Stimulated activated CD4-positive, alpha-beta T cell treated with anti-CD3 and anti-CD28 coated beads, Interleukin-2, amount 100 ng/mL, for 24 hours (primary cell): ENCODE measurements at places on chromosomes 4 and X.

- DNase-seq = no peak
Measured at GRCh38 chr4:53508446-53508845, 82.8 kb downstream of the LNX1 start.

DNA sequence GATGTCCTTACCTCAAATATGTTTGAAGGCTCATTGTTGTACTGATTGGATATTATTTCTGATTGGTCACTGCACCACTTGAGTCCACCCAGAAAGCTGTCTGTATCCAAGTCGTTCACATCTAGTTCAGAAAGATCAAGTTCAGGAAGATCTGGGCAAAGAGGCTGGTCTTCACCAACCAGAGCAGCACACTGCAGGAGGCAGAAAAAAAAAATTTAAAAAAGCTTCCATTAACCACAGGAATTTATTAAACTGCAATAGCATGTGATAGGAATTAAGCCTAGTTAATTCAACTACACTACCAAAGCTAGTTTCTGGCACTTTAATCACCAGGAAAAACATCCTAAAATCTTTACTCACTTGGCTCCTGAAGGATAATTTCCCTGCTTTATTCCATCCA is 5.1 kb downstream of the PPARGC1A start:
- DNase-seq = no peak

- no peak for DNase-seq
Measured at GRCh38 chr4:76429636-76430035, 5.4 kb upstream of the SHROOM3 start.

GRCh38 chrX:132044953-132045352 is 21.9 kb downstream of the STK26 start:
- no peak for DNase-seq

DNA sequence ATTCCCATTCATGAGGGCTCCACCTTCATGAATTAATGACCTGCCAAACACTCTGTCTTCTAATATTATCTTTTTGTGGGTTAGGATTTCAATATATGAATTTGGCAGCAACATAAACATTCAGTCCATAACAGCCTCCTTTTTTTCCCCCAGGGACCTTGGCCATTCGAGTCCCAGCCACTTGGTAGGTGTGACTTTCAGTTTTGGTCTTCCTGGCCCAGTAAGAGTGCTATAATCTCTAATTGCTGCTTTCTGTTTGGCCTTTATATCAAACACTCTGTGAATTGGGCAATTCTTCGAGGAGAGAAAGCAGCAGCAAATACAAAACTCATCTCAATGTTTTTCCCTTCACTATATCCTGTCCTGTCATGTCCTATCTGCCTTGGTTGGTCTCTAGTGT is 12.4 kb upstream of the RADX start:
- DNase-seq = no peak

- no peak for DNase-seq
Measured at GRCh38 chr4:1938027-1938426, 66.8 kb downstream of the NSD2 start.

DNA sequence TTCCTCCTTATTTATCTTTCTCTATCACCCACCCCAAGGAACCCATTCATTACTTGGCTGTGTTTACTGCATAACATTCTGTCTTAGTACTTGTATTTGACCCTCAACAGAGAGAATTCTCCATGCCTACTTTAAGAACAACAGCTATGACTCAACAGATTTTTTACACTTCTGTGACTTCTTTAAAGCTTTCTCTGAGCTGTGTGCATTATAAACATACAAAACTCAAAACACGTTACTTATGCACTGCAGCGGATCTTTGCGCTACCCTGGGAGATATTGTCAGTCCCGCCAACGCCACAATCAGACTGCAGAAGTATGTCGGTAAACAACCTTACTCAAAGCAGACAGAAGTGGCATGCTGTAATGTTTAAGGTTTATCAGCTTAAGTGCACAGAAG is 35.1 kb downstream of the PRKX start:
- DNase-seq = no peak

GRCh38 chr4:152613351-152613750 is 66.4 kb downstream of the TMEM154 start:
- DNase-seq = no peak

DNA sequence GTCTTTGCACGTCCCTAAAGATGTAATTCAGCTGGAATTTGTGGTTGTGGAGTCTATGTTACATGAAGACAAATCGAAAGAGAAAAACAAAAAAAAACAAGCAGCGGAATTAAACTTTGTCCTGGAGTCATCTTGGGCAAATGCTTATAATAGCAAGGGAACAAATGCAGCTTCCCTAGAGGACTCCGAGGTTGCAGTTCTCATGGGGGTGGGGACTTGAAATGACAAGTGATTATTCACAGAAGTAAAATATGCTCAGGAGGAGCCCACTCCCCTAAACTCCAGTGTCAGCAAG is 362.4 kb downstream of the ARHGAP24 start:
- no peak for DNase-seq

- no peak for DNase-seq
Measured at GRCh38 chrX:35456891-35457290, 341.3 kb upstream of the MAGEB16 start.

DNA sequence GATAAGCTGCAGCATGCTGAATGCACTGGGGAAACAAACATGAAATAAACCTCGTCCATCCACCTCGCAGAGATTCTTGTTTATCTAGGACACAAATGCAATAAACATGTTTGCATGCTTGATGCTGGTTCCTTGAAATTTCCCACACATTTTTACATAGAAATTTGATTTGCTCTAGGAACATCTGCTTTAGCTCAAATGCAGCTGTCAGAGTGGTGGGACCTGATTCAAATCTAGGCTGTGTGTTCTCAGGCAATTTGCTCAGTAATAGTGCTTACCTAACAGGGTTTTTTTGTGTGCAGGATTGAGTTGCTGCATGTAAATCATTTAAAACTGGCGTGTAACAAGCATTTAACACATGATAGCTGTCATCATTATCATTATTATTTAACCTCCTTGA is 293.1 kb downstream of the QDPR start:
- DNase-seq = no peak

DNA sequence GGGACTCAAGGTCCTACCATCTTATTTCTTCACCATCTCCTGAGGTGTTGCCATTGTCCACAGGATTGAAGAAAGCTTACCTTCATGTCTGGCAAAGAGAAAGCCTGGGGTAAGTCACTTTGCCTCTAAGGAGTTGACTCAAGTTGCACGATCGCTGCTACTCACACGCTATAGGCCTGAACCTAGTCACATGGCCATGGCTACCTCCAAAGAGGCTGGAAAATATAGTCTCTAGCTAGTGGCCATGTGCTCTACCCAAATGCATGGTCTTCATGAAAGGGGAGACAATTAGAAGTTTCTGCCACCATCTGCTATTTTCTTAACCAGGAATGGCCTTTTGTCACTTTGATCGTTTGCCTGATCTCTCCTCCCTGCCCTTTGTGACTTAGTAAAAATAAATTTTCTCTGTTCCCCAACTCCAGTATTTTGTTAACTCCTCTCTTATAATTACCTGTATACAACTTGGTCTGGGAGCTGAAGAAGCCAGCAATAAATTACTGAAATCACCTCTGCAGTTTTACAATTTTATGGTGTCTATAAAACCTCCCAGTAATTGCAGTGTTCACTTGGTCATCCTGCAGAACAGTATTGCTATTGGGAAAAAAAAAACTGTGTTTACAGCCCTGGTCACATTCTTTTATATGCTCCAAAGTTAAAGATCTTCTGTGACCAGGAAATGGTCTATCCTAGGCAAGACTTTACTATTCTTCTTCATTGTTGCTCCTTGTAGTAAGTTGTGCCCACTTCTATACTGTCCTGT is 126.7 kb upstream of the TSPAN5 start:
- no peak for DNase-seq

DNA sequence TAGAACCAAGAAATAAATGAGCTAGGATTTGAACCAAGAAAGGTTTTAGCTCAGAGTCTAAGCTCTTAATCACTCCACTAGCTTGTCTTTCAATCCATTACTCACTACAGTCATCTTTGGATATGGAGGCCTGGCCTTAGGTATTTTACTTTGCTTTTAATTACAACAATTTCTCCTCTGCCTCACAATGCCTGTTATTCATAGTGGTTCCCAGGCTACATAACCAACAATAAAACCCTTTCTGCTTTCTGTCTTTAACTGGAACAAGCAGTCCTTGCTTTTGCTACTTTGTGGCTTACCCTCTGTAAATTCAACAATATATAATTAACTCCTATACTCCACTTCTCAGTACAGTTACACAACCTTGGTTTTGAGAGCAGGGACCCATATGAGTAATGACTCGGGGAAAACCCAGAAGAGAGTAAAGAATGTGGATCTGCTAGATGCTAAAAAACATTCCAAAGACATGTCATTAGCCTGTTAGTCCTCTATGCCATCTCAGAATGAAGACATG is 94.7 kb upstream of the NAP1L5 start:
- DNase-seq = no peak

DNA sequence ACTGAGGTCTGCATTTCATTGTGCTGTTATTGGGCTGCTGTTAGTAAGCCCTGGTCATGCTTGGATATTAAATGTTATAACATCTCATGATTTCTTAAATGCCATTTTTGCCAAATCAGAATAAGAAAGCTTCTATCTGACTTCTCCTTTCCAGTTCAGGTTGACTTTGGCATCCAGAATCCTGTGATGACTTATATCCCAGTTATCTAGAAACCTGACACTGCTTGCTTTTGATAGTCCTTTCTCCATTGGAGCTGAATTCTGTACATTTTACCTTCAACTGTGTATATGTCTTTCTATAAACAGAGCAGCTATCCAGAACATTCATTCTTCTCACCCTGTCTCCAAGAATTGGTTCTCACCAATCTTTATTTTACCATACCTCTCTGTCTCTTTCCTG is 257.7 kb upstream of the GNPDA2 start:
- DNase-seq = no peak

DNA sequence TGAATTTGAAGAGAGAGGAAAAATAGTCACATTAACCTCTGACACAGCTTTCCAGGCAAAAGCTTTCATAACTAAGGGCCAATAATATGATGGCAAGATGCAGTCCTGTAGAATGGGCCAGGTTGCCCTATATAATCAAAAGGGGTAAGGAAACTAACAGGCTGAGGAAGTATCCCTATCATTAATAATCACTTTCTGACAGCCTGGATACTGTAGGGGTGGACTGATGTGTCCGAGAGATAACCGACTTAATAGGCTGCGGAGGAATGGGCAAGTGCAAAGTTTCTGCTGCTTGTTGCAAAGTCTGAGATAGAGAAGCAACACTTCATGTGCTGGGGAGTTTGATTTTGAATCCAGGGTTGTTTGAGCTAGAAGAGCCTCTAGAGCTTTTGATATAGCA is 94.8 kb downstream of the DNAAF6 start:
- no peak for DNase-seq

DNA sequence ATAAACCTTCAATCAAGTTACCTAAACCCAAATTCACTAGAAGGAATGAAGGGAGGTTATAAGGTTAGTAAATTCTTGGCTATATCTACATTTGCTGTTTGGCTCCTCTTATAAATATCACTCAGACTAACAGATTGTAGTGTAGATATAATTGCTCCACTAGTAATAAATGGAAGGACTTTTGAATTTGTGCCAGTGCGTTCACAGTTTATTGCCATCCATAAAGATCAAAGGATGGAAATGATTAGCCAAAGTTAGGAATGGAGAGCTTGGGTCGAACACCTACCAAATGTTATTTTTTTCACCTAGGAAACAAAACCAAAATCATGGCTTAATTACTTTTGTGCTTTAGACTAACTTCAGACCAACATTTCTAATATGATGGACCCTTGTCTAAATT is 9.2 kb downstream of the DTHD1 start:
- DNase-seq = no peak

DNA sequence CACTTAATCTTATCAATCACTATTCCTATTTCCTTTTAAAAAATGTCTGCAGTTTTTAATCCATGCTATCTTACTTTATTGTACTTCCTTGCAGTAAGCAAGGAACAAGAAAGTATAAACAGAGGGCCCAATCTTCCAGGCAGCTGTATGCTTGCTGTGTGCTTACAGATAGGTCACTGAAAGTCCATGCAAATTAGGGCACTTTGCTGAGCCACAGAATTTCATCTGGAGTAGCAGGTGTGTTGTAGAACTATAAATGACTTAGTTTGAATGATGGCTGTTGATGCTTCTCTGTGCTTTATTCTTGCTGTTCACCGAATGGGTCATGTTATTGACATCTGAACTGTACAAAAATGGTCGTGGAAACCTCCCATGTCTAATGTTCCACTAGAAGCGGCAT is 154.6 kb downstream of the ATOH1 start:
- DNase-seq = no peak

DNA sequence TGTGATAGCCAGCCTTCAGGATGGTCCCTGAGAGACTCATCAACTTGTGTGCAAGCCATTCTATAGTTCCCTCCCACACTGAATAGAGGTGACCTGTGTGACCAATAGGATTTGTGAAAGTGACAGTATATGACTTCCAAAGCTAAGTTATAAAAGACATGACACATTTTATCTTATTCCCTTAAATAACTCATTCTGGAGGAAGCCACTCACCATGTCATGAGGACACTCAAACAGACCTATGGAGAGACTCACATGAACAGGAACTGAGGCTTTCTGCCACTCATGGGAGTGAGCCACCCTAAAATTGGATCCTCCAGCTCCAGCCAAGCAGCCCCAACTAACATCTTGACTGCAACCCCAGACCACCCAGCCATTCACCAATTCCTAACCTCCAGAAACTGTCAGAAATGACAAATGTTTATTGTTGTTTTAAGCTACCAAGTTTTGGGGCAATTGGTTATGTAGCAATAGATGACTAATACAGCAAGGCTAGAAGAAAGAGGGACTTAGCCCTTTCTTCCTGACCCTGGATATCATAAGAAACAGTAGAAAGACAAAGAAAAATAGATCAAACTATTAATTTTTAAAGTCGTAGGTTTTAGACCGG is 9.0 kb upstream of the CHIC2 start:
- DNase-seq = no peak

GRCh38 chrX:46398126-46398525 is 147.1 kb downstream of the ZNF674 start:
- DNase-seq = no peak

DNA sequence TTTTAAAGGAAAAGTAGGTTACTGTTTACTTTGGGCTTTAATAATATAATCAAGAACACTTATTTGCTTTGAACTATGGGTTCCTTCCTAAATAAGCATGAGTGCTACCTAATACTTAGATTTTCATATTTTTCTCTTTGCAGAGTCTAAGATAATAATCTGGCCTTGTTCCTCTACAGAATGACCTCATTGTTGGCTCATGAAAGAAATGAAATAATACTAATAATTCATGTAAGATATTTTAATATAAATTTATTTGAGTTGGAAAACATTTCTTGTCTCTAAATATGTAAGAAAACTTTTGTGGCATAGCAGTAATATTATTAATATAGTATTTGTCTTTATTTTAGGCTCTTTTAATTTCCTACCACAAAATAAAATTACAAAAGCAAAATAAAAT is 601.3 kb downstream of the IQCM start:
- no peak for DNase-seq
